ENCODE measurements at places on chromosomes 16 and 17.

DNA sequence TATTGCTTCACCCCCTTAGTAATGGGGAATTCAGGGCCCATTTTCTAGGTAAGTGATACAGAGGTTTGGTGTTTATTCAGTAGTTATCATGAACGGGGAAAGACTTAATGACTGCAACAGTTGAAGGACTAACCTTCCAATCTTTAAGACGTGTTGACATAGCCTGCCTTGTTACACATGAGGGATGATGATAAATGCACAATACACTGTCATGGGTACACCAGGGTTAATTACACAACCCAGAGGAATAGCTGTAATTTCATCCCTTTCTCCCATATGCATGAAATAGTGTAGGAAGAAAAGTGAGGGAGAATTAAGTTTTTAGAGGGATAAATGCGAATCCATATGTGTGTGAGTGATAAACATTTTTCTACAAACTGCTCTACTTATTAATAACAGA is 10.7 kb downstream of the MYH4 start:
- no peak for DNase-seq

DNA sequence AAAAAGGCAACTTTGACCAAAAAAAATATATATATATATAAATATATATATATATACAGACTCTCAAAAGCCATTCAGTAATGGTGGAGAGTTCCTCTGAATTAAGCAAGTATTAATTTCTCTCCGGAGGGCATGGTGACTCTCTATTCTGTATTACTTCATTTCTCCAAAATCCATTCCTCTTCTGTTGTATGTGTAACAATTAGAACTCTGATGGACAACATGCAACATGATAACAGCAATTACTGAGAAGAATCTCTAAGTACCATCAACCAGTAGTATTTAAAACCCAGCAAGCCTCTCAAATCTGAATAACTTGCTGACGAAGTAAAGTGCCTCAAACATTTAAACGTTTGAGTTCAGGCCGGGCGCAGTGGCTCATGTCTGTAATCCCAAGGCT is 2.3 kb downstream of the GRB2 start:
- DNase-seq = no peak

DNA sequence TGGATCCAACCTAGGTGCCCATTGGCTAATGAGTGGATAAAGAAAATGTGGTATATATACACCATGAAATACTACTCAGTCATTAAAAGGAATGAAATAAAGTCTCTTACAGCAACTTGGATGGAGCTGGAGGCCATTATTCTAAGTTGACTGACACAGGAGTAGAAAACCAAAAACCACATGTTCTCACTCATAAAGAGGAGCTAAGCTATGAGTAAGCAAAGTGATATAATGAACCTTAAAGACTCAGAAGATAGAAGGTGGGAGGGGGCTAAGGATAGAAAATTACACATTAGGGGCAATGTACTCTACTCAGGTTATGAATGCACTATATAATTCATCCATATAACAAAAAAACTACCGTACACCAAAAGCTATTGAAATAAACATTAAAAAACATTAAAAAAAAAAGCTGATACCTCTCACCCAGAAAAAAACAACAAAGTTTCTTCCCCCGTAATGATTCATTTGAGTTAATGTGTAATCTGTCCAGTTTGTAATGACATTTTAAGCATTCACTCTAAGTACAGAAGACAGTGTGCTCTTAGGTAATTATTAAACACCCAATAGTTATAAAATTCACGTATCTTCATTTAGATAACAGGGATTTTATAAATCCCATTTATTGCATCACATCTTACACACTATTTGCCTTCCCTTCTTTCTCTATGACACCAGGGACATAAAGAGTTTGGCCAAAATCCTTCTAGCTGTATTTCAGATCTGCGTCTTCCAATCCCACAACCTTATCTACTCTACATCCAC is 941.5 kb downstream of the CDH11 start:
- no peak for DNase-seq

DNA sequence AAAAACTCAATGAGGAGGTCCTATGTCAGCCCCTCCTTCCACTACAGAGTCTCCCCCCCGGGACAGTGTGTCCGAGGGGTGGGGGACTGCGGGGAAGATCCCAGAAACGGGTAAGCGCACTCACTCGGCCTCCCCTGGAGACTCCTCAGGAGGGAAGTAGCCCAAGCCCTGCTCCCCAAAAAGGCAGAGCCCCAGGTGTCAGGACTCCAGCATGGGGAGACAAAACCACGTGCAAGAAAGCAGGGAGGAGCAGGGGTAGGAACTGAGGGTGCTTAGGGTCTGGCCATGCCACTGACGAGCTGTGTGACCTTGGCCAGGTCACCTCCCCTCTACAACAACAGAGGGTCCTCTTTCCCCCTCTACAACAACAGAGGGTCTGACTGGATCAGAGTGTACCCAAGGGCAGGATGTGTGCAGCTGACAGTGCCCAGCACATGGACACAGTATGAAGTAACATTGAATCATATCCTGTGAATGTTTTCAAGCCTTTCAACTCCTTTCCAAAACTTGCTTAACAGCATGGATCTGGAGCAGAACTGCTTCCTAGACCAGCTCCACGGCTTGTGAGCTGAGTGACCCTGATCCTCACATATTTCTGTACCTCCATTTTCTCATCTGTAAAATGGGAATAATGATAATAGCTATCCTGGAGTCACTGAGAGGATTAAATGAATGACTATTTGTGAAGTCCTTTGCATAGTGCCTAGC is 2.1 kb upstream of the NAGS start:
- DNase-seq = no peak

GRCh38 chr16:54806881-54807360 is 123.7 kb upstream of the IRX5 start:
- DNase-seq = no peak

DNA sequence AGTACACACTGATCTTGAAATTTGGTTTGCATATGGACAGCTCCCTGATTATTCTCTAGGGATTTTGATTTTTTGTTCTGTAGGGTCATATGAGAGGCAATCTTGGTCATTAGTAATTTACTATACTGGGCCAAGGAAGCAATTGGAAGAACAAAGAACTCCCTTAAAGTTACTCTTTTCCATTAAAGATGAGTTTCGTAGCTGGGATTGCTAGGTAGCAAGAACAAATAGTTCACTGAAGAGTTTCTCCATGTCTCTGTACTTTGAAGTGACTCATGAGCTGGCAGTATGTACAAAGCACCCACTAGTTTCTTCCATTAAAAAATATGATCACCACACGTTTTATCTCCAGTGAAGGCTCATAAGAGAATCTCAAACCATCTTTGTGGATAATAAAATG is 6.2 kb upstream of the BCAS3 start:
- no peak for DNase-seq

DNA sequence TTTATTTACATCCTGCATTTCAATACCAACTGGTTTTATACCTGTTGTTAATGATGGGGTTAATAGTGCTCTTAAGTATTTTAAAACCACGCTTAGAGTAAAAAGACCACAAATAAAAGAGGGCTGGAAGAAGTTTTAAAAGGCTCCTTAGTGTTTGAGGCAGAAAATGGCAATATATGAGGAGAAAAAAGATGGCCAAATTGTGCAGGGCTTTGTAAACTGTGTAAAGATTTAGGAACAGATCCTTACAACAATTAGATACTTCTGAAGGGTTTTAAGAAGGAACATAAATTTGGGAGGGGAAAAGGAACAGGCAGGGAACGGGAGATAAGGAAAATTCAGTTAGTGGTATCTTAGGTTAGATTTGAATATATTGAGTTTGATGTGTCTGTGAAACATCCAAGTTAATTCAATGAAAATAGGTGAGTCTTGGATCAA is 12.7 kb downstream of the CDC27 start:
- DNase-seq = no peak

DNA sequence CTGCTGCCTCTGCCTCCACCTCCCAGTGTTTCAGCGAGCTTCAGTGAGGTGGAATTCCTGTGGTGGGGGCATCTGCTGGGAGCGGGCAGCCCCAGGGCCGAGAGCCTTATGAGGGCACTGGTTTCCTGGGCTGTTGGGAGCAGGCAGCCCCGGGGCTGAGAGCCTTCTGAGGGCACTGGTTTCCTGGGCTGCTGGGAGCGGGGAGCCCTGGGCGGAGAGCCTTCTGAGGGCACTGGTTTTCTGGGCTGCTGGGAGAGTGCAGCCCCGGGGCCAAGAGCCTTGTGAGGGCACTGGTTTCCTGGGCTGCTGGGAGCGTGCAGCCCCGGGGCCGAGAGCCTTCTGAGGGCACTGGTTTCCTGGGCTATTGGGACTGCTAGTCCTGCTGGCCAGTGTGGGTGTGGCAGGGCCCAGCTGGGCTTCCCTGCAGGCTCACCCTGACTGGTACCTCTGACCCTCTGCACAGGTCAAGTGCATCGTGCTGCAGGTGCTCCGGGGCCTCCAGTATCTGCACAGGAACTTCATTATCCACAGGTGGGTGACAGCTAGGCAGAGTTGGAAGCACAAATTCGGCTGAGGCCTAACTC is 5.6 kb downstream of the CDK10 start:
- DNase-seq = no peak

- no peak for DNase-seq
Observed at GRCh38 chr16:84323606-84324005, 28.9 kb downstream of the WFDC1 start.

DNA sequence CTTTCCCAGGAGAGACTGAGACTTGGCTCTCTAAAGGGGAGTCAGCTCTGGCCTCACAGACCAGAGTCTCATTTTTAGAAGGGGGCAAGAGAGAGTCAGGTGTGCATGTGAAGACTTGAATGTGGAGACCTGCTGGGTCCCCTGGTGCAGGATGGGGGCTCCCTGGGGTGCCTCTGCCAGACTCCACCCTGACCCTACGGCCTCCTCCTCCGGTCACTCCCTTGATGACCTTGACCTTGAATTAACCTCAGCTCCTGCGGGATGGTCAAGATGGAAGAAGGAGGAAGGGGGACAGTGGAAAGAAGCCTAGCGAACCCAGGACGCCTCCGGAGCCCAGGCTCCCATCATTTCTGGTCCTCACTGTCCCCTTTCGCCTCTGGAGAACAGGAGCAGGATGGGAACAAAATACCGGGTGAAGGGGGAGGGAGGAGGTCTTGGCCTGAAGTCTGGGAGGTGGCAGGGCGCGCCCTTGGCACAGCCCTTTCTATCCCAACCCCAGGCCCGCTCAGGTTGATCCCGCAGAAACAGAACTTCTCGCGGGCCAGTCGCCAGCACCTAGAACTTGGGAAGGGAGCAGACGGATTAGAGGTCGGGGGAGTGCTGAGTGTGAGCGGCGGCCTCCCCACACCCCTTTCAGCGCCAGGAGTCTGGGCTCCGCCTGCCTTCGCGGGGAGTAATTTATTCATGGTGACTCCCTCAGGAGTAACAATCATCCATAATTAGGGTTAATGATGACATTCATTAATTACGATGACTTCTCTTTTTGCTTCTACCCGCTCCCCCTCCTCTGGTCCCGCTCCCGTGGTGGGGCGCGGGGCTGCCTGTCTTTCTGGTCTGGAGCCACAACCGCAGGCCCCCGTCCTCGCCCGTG is 1.6 kb downstream of the STAC2 start:
- no peak for DNase-seq

DNA sequence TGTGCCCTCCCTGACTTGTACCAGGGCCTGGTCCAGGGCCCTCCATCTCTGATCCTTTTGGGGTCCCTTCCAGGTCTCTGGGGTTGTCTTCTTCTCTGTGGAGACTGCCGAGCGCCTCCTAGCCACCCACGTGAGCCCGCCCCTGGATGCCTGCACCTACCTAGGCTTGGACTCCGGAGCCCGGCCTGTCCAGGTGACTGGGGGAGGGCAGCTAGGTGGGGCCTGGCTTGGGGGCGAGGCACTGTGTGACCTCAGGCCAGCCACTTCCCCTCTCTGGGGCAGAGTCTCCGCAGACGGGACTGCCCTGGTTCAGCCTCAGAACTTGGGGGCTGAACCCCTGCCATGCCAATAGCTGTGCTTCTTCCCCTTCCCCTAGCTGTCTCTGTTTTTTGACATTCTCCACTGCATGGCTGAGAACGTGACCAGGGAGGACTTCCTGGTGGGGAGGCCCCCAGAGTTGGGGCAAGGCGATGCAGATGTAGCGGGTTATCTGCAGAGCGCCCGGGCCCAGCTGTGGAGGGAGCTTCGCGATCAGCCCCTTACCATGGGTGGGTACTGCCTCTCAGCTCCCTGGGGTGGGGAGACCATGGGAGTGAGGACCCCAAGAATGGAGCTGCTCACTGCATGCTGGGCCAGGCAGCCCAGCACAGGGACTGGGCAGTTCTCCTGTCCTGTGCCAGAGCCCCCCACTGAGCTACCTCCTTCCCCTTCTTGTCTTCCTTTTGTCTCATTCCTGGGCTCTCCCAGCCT is 14.6 kb downstream of the FCSK start:
- DNase-seq = no peak

DNA sequence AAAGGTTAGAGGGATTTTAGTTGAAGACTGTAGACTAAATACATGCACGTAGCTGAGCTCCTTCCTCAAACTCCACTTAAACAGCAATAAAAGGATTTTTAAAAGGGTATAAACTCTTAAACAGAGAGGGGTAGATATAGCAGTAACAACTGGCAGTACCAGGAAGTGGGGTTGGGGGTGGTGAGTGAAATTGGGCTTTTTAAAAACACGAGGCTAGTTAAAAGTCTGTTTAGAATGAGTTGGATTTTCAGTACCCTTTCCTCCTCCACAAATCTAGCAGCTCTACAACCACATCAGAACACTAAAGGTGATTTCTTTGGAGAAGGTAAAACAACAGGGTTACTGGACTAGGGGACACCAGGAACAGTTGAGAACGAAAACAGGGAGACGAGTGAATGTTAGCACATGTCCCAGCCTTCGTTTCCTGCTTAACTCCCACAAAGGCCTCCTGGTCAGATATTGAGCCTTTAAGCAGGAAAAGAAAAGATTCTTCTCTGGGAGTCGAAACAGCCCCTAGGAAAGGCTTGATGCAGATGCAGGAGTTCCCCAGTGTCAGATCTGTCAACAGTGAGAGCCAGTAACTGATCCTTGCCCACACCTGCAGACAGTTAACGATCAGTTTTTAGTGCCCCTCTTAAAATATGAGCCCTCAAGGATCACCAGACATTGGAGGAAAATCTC is 13.8 kb downstream of the NETO2 start:
- DNase-seq = no peak

- DNase-seq = no peak
Observed at GRCh38 chr16:20073203-20074098, at the start of gene GPR139. TSS of gene GPR139 (minus strand) at chr16:20073890. CDS start at chr16:20073616, 274 bp downstream.

DNA sequence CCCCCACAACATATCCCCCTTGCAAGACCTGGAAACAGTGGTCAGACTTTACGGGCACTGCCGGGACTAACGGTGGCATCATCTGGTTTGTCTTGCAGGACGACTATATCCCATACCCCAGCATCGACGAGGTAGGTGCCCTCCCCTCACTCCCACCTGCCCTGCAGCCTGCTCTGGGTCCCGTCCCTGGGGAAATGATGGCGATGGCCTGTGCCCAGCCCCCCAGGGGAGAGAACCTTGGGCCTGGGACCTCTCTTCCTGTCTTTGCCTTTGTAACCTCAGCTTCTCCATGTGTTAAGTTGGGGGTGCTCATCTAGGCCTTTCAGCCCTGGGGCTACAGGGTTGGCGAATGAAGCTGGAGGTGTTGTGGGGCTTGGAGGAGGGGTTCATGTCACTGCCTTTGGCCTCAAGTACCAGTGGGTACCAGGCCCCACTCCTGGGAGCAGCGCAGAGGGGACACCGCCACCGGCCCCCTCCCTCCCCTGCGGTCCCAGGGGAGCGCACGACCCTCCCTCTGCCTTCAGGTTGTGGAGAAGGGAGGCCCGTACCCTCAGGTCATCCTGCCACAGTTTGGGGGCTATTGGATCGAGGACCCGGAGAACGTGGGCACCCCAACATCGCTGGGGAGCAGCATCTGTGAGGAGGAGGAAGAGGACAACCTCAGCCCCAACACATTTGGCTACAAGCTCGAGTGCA is 99.9 kb downstream of the OR1D5 start:
- no peak for DNase-seq

- no peak for DNase-seq
Observed at GRCh38 chr16:14496786-14497185, 133.3 kb downstream of the PARN start.

- DNase-seq = no peak
Observed at GRCh38 chr16:28596115-28596630, 677 bp downstream of the SULT1A2 start.
